Fibroblast of upper back skin (primary cell): ENCODE measurements at places on chromosomes 4 and X.
A peak's percentile ranks its signal among the peaks of the same experiment; 100 is the strongest.

DNA sequence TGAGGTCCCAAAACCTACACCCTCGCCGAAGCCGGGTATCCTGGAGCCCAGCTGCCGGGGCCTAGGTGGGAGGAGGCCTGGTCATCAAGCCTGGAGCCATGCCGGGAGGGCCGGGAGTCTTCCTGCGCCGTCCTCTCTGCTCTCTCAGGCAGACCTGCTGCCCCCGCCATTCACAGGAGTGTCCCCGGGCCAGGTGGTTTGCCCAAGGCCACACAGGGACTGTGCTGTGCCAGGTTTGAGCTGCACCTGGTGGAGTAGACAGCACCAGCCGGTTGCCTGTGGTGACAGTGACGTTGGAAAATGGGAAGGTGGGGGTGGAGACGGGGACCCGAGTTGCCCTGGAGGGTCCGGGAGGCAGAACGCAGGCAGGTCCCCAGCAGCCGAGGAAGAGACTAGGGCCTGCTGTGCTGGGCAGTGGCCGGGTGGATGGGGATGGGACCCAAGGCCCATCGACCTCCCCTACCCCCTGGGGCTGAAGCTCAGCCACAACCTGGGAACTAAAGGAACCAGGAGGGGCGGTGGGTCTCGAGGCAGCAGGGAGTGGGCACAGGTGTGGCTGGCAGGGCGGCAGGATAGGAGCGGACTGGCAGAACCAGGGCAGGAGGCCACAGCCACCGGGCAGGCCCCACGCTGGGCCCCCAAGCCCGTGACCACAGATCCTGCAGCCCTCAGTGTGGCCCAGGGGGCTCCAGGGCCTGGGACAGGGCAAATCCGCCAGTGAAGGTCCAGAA is 9.5 kb downstream of the DOK7 start:
- no peak for DNase-seq

DNA sequence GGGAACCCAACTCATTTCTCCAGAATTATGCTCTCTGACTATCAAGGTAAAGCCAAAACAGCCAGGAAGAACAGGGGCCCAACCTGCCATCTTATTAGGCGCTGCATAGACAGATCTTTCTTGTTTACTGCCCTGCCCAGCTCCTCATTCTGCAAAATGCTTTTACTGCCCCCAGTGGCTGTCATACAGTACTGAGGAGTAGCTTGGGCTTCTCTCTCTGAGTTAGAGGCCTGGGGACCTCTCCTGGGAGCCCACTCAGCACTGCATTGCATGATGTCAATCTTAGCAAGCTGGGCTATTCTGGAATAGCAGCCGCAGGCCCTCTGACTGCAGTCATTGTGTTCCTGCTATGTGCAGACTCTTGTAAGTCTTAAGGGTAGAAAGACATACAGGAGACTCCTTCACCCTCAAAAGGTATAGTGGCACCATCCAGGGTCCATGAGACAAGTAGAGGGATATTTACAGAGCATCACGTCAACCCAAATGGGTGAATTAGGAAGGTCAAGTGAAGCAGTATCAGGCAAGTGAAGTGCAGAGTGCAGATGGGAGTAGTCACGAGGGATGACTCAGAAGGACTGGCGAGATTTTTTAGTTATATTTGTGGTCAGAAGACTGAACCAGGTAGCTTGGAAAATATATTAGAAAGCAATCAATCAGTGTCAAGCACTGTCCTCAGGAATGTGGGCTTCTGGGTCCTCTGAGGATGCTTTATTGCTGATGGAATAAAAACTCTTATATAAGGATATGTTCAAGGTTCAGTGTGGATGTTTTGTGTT is 294.1 kb upstream of the SFRP2 start:
- DNase-seq, result peak; percentile 82

- no peak for DNase-seq
These were observed 242.4 kb downstream of the FRAS1 start for GRCh38 chr4:78299565-78299972.

- DNase-seq, result no peak
These were observed 145.1 kb downstream of the BEND2 start for GRCh38 chrX:18075603-18076002.

- no peak for DNase-seq
These were observed 41.5 kb downstream of the DTHD1 start for GRCh38 chr4:36322921-36323354.

DNA sequence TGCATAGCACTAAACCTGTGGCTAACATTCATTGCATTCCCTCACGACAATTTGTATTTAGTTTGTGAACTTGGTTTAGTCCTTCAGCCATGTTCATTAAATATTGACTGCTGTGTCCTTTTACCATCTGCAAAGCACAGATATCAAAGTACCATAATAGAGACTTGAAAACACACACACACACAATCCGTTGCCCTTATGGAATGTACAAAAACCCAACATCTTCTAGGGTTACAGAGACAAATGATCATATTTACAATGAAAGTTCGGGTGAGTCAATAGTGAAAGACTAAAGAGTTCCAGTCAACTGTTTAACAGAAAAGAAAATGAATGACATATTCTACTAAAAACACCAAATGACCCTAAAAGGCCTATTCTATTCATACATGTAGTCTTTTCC is 50.8 kb upstream of the TXK start:
- peak; percentile 17 for DNase-seq

DNA sequence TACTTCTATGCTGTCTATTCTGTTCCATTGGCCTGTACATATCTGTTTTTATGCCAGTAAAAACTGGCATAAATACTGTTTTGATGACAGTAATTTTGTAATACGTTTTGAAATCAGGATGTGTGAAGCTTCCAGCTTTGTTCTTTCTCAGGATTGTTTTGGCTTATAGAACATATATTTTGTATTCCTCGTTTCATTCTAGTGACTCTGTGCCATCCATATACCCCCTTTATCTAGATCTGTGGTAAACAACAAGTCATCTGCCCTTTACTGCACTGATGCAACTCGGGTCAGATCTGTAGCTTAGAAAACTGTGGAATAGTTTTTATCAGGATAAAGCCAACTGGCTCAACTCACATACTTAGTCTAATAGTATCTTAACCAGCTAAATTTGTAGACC is 233.7 kb downstream of the PRDM5 start:
- DNase-seq, result no peak

DNA sequence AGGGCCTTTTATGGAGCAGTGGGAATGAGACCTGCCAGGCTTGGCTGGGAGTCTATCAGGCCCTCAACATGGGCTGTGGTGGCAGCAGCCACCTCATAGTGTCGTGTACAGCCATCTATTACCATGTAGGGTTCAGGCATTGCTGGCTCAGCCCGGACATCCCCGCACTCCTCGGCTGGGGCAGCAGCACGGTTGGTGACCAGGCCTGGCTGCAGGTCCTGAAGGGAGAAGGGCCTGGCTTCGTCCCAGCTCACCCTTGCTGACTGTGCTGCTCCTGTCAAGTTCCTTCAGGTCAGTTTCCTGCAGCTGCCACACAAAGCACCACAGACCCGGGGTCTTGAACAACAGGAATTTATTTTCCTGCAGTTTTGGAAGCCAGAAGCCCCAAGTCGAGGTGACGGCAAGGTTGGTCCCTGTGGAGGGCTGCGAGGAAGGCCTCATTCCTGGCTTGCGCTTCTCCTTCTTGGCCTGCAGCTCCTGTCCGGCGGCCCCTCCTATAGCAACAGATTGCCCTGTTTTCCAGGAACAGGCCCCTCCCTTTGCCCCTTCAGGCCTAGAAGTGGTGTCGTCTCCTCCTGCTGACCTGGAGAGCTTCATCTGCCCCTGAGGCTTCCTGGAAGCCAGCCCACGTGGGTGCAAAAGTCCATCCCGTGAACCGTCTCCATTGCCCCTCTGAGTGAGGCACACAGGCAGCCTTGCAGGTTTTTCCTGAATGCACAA is 25.2 kb upstream of the SORCS2 start:
- no peak for DNase-seq

- peak; percentile 92 for DNase-seq
These were observed 557.6 kb upstream of the DIPK2B start for GRCh38 chrX:45758319-45758718.

DNA sequence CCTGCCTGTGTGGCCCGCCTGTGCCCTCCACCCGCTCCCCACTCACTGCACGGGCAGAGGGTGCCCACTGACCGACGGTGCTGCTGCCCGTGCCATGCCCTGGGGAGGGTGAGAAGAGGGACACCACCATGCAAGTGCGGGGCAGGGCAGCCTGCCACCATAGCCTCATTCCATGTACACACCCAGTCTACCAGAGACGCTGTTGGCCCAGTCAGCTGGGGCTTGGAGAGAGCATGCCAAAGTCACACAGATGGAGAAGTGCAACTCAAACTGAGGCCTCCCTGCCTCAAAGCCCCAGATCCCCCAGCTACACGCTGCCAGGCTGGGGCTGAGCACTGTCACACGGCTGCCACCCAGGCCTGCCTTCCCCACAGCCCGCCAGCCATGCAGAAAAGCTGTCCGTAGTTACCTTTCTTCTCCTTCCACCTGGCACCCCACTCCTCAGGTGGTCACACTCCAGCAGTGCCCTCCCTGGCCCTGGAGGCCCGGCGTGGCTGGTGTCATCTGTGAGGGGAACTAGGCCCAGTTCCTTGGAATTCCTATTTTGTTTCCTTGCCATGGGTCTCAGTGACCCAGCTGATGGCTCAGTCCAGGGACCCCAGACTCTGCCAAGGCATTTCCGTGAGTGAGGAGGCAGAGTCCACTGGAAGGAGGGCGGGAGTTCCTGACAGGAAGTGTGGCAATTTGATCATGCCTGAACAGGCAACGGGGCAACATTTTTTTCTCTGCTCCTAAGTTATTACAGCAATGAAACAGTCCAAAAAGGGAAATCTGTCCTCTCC is at the start of gene SLC2A9:
Gene SLC2A9, minus strand, starts transcription at position 627 of the 782 bp plus-strand sequence. Its CDS starts 68 bp downstream, at position 559.
- no peak for DNase-seq

GRCh38 chrX:150573106-150573505 is 4.7 kb downstream of the MTM1 start:
- no peak for DNase-seq

DNA sequence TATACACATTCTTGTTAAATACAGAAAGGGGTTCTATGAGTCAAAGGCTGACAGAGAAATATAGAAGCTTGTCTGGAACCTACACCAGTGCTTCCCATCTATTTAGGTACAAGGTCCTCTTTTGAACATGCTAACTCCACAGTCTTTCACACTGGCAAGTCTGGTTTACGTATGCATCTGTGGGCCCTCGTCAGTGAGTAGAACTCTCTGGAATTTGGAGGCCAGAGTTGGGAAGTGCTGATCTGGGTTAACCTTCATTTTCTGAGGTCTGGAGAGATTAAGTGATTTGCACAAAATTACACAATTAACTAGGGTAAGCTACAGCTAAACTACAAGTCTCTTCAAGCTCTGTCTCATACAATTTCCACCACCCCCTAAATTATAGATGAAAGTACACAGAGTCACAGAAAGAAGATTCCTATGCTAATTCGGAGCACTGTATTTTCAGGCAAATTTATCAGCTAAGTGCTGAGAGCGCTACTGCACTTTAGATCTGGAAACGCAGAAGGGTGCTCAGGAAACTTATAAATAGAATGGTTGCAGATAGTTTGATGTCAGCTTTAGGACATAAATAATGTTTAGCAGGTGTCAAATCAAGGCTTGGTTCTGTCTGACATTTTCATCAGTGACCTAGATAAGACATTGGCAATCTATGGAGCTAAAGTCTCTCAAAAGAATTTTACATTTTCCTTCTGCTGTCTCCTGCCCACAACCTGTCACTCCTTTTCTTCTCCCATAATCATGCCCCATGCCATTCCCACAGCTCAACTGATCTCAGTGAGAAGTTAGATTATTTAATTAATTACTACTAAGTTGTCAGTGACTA is 43.0 kb upstream of the PDLIM5 start:
- peak; percentile 65 for DNase-seq

- DNase-seq, result no peak
These were observed 7.0 kb upstream of the NKX1-1 start for GRCh38 chr4:1413204-1413663.
